ENCODE measurements at places on chromosomes 2 and 18.

DNA sequence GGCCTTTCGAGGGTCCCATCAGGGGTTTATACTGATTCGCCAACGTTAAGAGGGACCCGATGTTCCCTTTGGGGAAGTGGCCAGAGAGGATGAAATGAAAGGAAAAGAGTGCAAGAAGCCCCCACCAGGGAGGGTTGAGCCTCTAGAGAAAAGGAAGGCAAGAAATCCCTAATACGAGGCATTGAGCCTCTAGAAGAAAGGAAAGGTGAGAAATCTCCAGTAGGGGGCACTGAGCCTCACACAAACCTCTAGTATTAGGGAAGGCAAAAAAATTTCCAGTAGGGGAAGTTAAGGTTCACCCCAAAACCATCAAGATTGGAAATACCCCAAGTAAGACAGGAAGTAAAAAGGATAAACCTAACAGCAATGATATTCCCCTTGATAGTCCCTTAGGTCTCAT is 9.8 kb upstream of the SAP130 start:
- DNase-seq = no peak

DNA sequence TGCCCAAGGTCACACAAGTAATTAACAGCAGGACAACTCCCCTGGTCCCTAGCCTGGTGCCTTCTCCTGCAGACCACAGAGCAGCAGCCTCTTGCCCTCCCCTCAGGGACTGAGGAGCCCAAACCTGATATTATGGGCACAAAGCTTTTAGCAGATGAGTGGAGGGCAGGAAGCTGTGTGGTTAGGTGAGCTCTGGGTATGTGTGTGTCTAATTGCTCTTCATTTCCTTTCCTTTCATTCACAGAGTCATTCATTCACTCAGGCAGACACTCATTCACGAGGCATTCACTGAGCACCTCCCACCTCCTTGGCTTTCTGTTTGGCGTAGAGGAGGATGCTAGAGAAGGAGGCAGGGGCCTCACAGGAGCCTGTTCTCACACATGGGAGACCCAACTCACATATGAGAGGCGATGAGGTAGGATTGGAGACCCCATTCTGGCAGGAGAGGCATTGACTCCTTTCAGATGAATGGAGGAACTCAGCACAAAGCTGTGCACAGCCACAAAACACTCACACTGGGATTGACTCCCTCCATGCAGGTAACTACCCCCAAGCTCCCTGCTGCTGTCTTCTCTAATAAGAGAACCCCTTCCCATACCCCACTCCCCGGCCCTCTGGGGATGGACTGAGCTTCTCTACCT is 306.8 kb upstream of the SKOR2 start:
- DNase-seq = no peak

- DNase-seq = no peak
These were observed 138.9 kb upstream of the NABP1 start for GRCh38 chr2:191539068-191539467.

DNA sequence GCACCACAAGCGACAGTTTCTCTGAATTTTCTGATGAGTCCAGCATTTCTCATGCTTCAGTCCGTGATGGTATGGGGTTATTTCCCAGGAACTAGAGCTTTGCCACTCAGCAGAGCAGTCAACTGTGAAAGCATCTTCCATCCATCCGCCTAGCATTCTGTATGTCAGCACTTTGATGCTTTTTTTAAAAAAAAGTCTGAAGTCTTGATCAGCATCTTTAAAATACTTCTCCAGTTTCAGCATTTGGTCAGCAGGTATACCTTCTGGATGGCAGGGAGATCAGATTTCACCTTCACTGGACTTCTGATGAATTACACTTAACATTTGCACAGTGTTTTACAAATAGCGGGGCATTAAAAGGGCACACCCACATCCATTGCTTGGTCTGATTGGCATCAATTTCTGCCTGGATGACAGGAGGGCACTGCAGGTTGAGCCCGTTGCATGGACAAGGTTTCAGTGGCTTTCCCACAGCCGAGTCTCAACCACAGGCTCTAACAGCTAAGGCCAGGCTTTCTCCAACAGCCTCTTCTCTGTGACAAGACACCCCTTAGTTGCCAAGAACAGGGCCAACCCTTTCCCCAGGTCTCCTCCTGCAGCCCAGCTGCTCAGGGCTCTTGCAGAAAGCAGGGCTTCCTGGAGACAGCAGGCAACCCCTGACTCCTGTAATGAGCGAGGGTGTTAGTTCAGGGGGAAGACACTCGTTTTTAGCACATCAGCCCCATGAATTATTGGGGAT is 54.0 kb downstream of the EMILIN2 start:
- DNase-seq = no peak

- no peak for DNase-seq
These were observed 864.6 kb downstream of the SUCLG1 start for GRCh38 chr2:83594241-83595120.

GRCh38 chr2:201532686-201533304 is 81.3 kb downstream of the STRADB start:
- DNase-seq = no peak

DNA sequence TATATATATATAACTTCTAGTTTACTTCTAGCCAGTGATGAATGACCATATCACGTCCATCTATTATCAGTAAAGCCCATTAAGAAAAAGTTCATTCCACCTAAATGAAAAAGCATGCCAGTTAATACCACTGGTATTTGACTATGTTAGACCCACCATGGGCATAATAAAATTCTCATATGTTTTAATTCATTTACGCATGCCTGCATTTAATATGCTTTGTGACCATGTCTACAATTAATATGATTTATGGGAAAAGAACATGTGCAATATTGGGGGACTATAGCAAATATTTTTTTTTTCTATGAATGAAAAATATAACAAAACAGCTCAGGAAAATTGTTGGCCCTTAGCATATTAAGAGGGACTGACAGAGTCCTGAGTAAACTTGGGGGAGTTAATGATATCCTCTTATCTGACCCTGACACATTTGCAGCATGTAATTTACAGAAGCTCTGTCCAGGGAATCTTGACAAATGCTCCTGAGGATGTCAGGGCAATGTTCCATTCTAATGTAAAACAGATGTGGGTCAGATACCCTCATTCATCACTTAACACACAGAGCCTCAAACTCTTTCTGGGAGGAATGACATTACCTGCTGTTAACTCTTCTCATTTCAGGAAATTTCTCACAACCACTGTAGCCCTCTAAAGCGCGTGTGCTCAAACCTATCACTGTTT is 90.6 kb downstream of the PAX3 start:
- no peak for DNase-seq

DNA sequence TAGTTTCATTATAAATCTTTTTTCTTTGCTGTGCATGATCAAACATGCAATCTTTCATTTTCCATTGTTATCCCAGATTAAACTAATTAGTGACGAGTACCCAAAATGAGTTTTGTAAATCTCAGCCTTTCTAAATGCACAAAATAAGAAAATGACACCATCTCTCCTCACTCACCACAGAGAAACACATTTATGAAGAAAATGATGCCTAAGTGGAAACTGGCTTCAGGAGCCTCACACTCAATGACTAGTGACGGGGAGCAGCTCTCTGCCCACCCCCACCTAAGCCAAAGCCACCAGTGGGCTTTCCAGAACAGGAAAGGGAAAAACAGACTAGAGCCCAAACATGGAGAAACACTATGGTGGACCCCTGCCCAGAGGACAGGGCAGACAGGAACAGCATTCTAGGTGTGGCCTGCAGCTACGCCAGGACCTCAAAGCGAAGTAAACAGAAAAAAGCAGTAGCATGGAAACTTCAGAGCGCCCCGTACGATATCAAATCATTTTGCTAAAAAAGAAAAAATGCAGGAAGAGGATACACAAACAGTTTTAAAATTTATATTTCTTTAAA is 113.5 kb downstream of the RBMS1 start:
- DNase-seq = no peak

GRCh38 chr2:154375579-154375931 is 322.9 kb upstream of the KCNJ3 start:
- DNase-seq = no peak

GRCh38 chr2:67725731-67726130 is 328.6 kb downstream of the ETAA1 start:
- DNase-seq = no peak

DNA sequence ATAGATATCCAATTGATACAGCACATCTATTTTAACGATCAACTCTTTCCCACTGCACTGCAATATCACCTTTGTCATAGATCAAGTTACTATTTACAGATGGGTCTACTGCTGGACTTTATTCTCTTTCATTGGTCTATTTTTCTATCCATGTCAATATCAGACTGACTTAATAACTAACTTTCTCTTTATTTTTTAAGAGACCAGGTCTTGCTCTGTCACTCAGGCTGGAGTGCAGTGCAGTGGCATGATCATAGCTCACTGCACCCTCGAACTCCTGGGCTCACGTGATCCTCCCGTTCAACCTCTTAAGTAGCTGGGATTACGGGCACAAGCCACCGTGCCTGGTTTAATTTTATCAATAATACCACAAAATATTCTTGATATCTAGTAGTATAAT is 71.2 kb downstream of the TLK1 start:
- DNase-seq = no peak

DNA sequence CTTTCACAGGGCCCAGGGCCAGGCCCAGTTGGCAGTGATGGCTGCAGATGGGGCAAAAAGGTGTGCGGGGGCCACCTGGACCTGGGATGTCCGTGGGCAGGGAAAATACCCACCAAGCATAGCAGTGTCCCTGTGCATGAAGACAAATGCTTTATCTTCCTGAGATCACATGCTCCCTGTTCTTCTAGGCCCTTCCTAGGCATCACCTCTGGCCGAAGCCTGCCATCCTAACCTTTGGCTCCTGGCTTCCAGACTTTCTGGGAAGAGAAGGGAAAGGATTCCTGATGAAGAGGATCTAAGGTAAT is 105.0 kb upstream of the SMAD2 start:
- DNase-seq = no peak

DNA sequence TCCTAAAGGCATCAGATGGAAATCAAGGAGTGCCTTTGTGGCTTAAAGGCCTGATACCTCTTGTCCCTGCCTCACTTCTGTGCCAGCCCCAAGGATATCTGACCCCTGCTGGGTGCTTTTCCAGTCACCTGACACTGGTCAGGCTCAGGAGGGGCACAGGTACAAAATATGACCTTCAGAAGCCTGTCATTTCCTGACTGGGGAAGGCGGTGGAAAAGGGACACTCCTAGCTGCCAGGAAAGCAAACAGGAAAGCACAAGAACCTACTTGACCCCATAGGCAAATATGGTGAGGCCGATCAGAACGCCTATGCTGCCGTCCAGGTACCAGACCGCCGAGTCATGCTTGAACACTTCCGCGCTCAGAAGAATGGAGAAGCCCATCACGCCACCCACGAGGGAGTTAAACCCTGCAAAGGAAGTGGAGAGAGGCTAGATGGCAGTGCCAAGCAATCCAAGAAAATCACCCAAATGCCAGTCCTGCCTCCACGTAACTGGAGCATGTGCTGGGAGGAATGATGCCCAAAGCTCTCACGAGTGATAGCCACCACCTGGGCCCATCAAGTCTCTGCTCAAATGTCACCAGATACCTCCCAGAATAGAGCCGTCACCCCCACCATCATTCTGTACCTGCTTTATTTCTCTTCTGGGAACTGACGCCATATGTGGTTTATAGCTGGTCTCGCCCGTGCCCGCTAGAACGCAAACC is 204.0 kb downstream of the MGAT5 start:
- DNase-seq = no peak

DNA sequence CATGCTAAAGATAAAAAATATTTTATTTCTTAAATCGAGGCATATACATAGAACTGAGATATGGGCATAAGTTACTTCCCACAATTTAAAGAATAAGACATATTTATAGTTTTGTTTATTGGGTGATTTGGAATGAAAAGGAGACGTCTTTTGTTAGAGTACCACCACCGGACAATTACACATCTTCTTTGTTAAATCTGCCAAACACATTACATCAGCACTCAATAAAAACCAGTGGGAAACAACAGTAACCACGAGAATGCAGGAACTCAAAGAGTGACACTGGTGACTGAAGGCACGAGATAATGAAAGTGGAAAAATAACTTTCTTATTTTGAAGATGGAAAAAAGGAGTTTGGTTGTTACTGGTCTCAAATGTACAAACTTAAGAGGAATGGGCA is 92.6 kb upstream of the TFCP2L1 start:
- no peak for DNase-seq

GRCh38 chr2:112198780-112199179 is 56.1 kb downstream of the ZC3H8 start:
- DNase-seq = no peak

DNA sequence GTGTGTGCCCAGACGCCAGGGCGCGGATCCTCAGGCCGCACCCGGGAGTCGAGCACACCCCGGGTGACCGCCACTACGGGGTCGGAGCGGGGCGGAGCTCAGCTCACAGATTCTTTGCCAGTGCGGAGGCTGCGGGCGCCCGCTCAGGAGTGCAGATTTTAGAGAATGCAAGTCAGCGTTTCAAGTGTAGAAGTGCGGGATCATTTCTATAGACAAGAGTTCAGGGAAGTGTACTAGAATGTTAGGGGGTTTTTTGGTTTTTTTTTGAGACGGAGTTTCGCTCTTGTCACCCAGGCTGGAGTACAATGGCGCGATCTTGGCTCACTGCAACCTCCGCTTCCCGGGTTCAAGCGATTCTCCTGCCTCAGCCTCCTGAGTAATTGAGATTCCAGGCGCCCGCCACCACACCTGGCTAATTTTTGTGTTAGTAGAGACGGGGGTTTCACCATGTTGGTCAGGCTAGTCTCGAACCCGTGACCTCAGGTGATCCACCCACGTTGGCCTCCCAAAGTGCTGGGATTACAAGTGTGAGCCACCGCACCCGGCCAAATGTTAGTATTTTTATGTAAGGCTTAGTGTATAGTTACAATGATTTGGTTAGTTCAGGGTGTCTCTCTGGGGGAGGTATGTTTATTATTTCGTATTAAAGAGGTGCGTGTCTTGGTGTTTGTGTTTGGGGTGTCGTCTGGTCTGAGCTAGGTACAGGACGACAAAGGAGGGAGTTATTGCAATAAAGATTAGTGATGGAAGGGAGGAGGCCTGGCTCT is 619 bp upstream of the FAM168B start:
- DNase-seq = no peak

GRCh38 chr2:45096996-45097395 is 87.7 kb upstream of the SIX2 start:
- DNase-seq = no peak

GRCh38 chr18:26819046-26819445 is 46.5 kb downstream of the AQP4 start:
- DNase-seq = no peak

DNA sequence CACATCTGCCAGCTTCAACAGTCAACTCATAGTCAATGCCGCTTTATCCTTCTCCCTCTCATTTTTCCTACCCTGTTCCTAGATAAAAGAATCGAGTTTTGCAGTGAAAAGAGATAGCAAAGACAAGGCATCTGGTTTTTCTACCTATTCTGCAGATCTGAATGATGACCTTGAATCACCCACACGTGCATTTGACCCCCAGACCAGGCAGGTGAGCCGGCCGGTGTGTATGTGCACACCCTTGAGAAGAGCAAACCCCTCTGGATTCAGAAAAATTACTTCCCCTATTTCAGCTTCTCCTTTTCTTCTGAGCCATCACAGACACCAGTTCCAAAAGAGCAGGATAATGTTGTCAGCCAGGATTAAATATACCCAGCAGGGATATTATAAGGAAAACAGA is 115.6 kb upstream of the ST6GAL2 start:
- DNase-seq = no peak

- no peak for DNase-seq
These were observed 48.6 kb downstream of the SLC8A1 start for GRCh38 chr2:40403233-40403836.
